Colonic mucosa (tissue), 4 donors: ENCODE measurements at places on chromosomes 11 and 22. TPM values are rescaled to one million over a fixed set of nuclear protein-coding genes. Genes with fewer than 3 reads are reported as not detected.

DNA sequence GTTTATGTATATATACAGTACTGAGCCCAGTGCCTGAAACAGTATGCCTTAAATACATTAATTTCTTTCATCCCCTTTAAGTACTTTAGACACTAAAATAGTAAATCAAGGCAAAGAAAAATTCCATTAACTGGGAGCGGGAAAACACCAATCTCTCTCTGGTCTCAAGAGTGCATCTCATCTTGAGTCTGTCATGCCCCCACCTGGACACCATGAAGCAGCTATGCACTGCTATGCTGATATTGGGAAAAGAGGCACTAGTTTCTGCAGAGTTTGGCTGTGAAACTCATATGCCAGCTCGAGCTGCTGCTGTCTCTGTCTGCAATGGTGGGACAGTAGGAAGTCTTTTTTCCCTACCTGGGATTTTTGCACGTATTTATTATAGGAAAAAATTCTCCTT lies 754.4 kb upstream of the RAG2 start:
- no peak overlapping the region for H3K27ac ChIP-seq
- no peaks in the 10 kb centered on the region for H3K36me3 ChIP-seq
- no peak overlapping the region for H3K4me3 ChIP-seq
- no peaks in the 10 kb centered on the region for H3K4me1 ChIP-seq
- DNase-seq: no peak
- H3K27me3 ChIP-seq: no peaks in the 10 kb centered on the region

DNA sequence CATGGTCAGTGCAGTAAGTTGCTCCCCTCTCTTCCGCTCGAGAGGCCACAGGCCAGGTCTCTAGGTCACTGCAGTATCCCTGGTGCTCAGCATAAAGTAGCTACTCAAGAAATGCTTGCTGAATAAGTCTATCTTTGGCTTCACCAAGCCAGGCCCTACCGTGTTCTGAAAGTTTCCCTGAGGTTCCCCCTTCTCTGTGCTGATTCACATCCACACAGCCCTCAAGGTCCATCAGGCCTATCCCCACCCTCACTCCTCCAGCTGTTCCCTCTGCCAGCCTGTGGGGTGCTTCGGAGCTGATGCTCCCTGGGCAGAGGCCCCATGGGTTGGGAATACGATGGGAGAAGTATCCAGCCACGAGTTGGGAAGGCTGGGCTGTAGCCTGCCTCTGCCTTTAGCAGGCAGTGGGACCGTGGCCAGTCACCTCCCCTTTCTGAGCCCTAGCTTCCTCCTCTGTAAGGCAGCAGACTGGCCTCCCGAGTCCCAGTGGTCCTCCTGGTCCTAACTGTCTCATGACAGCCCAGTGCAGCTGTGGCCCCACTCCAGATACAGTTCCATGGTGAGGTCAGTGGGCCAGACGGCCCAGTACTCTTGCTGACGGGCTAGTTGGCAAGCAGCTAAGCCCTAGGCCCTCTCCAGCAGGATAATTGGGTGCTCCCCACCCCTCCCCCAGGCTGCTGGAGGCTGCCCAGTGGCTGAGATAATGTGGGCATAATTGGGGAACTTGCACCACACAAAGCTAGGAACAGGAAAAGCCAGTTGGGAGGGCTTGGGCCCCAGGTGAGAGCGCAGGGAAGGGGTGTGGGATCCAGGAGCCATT lies 48.2 kb downstream of the NECTIN1 start:
- no peak overlapping the region for H3K27ac ChIP-seq
- peaks cover 3% of the 10 kb centered on the region for H3K4me1 ChIP-seq
- no peaks in the 10 kb centered on the region for H3K36me3 ChIP-seq
- DNase-seq: no peak

DNA sequence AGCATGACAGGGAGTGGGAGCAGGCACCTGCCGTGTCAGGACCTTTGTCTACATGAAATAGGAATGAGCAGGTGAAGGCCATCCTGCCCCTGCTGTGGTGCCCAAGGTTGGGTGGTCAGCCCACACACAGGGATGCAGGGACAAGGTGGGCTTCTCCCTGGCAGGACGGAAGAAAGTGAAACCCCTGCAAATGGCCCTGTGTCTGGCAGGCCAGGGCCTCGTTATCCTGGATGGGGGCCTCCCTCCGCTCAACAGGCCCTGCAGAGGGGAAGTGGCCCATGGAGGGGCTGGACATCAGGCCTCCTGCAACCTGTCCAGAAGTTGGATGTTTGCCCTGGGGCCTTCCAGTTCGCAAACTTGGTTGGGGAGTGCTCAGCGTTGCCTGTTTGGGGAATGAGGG lies 14.9 kb downstream of the TOB2 start:
- no peak for DNase-seq
- peaks cover 15% of the 10 kb centered on the region for H3K36me3 ChIP-seq
- H3K4me1 ChIP-seq: no peaks in the 10 kb centered on the region
- no peak overlapping the region for H3K4me3 ChIP-seq
- H3K27ac ChIP-seq: no peak overlapping the region

TRPM5 gene
- 1.9 TPM for total RNA-seq

GRCh38 chr11:68012843-68013610 lies 2.9 kb downstream of the ALDH3B1 start:
- no peaks in the 10 kb centered on the region for H3K36me3 ChIP-seq
- H3K4me3 ChIP-seq: no peak overlapping the region
- H3K4me1 ChIP-seq: peaks cover 12% of the 10 kb centered on the region
- no peak overlapping the region for H3K27ac ChIP-seq

TBX1 gene
- total RNA-seq: 0.80 TPM

- H3K36me3 ChIP-seq: no peaks in the 10 kb centered on the region
- H3K4me3 ChIP-seq: no peak overlapping the region
- no peaks in the 10 kb centered on the region for H3K27me3 ChIP-seq
- no peak overlapping the region for H3K27ac ChIP-seq
These were observed 23.5 kb downstream of the FZD4 start for GRCh38 chr11:86931548-86932258.

GRCh38 chr11:6191742-6192141 lies 7.3 kb upstream of the OR52W1 start:
- no peaks in the 10 kb centered on the region for H3K36me3 ChIP-seq
- no peak for DNase-seq
- no peaks in the 10 kb centered on the region for H3K27me3 ChIP-seq

DNA sequence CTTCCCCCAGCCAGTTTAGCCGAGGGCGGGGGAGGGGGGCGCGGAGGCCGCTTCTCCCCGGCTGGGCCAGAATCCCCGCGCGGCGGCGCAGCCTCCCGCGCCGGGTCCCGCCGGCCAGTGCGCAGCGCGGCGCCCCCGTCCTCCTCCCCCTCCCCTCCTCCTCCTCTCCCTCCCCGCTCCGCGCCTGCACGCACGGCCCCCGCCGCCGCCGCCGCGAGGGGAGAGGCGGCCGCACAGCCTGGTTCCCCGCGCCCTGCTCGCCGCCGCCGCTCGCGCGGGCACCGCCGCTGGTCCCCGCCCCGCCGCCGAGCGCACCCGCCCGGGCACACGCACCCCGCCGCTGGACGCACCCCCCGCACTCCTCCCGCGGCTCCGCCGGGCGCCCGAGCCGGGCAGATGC lies at the start of gene FLRT1:
TSS of gene FLRT1 (plus strand) at position 356 of the 400 bp plus-strand sequence. CDS start 80,337 bp downstream, outside the sequence.
- no peak within 1 kb of the TSS for H3K27ac ChIP-seq

DNA sequence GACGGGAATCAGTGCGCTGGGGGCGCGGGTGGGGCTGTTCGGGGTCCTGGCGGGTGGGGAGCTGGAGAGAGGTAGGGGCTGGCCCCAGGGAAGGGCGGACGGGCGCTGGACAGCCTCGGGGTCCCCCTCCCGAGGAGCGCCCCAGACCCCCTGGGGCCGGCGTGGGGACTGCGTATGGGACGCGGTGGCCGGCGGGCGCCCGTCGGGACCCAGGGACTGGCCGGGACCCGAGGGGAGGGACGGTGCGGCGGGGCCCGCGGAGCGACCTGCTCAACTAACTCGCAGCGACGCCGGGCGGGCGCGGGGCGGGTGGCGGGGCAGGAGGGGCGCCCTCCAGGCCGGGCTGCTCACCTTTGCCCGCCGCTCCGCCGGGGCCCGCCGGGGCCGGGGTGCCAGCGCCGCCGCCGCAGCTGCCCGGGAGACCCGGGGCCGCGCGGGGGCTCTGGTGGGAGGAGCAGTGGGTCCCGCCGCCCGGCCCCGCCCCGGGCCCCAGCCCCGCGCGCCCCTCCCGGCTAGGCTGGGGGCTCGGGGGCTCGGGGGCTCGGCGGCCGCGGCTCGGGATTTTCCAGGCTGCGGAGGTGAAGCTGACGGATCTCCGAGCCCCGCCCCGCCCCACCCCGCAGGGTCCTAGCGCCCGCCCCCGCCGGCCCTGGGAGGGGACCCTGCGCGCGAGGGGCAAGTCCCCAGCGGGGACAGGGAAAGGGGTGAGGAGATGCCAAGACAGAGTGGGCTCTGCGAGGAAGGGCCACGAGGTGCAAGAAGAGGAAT lies 12.3 kb downstream of the STARD10 start:
- DNase-seq: peak; percentile 74
- H3K27me3 ChIP-seq: no peaks in the 10 kb centered on the region
- H3K4me1 ChIP-seq: peaks cover 36% of the 10 kb centered on the region
- peak overlapping the region; percentile 55 for H3K4me3 ChIP-seq

- H3K36me3 ChIP-seq: no peaks in the 10 kb centered on the region
- H3K27me3 ChIP-seq: peaks cover 4% of the 10 kb centered on the region
- peak; percentile 83 for DNase-seq
- peak within 1 kb of the TSS; percentile 86 for H3K27ac ChIP-seq
- H3K4me1 ChIP-seq: no peaks in the 10 kb centered on the region
These were observed at the start of gene USH1C for GRCh38 chr11:17544181-17544622. TSS of gene USH1C (minus strand) at chr11:17544416. CDS start at chr11:17544307, 109 bp downstream.

MGAT3 gene
- 19.1 TPM for total RNA-seq

DNA sequence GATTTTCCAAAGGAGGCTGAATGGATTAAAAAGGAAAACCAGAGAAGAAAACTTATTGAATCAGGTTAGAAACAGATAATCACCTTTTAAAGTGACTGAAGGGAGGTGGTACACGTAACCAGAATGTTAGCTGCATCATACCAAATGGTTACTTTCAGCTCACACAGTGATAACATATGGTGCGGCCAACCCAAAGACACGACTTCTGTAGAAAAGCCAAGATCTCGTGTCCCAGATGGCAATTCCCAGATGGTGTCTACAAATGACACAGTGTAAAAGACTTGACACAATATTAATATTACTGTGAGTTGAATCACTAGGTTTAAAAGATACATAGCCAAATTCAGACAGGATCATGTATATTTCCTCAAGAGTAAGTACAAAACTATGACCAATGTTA lies 5.2 kb downstream of the PPP2R1B start:
- no peaks in the 10 kb centered on the region for H3K36me3 ChIP-seq
- no peak for DNase-seq
- no peaks in the 10 kb centered on the region for H3K4me1 ChIP-seq

GRCh38 chr11:77471558-77472193 lies 2.2 kb downstream of the PAK1 start:
- peak overlapping the region; percentile 92 for H3K27ac ChIP-seq
- no peak overlapping the region for H3K4me3 ChIP-seq
- no peaks in the 10 kb centered on the region for H3K27me3 ChIP-seq
- DNase-seq: peak; percentile 91
- peaks cover 5% of the 10 kb centered on the region for H3K4me1 ChIP-seq
- no peaks in the 10 kb centered on the region for H3K36me3 ChIP-seq

APOBEC3F gene
- 7.3 TPM for total RNA-seq

DNA sequence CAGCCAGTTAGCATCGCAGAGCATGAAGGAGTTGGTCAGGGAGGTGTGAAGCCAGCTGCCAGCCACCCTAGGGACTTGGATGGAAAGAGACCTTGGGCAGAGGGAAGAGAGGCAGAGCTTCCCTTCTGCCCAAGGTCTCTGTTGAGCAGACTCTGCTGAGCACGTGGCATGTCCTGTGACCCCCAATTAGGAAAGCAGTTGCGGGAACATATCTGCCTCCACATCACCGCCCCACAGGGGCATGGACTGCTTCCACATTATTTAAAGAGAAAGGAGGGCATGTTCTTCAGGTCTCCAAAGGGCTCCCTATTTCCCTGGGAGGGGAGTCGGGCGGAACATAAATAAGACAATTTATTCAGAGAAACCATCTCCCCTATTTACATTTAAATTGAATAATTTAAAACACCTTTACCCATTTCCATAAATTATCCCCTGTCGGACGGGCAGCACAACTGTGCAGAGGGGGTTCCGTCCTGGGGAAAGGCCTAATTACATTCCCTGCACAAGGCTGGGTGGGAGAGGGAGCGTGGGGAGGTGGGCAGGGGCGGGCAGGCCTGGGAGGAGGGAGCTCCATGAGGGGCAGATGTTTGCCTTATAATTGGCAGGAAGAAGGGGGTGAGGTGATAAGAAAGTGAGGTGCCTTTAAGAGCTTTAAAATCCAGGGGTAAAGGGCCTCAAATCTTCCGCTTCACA lies 88.8 kb upstream of the THY1 start:
- no peaks in the 10 kb centered on the region for H3K36me3 ChIP-seq
- no peaks in the 10 kb centered on the region for H3K4me1 ChIP-seq
- no peak for DNase-seq
- no peak overlapping the region for H3K4me3 ChIP-seq

GRCh38 chr11:34825670-34826383 lies 90.4 kb downstream of the APIP start:
- DNase-seq: peak; percentile 84
- H3K36me3 ChIP-seq: no peaks in the 10 kb centered on the region
- H3K4me3 ChIP-seq: no peak overlapping the region
- no peaks in the 10 kb centered on the region for H3K27me3 ChIP-seq
- H3K27ac ChIP-seq: peak overlapping the region; percentile 82
- peaks cover 4% of the 10 kb centered on the region for H3K4me1 ChIP-seq

GRCh38 chr11:69153661-69154060 lies 2.1 kb upstream of the SMIM38 start:
- H3K36me3 ChIP-seq: no peaks in the 10 kb centered on the region
- peaks cover 3% of the 10 kb centered on the region for H3K27me3 ChIP-seq

- no peaks in the 10 kb centered on the region for H3K36me3 ChIP-seq
- no peak overlapping the region for H3K4me3 ChIP-seq
- no peak overlapping the region for H3K27ac ChIP-seq
These were observed 1.0 kb upstream of the YPEL4 start for GRCh38 chr11:57650739-57651090.

DNA sequence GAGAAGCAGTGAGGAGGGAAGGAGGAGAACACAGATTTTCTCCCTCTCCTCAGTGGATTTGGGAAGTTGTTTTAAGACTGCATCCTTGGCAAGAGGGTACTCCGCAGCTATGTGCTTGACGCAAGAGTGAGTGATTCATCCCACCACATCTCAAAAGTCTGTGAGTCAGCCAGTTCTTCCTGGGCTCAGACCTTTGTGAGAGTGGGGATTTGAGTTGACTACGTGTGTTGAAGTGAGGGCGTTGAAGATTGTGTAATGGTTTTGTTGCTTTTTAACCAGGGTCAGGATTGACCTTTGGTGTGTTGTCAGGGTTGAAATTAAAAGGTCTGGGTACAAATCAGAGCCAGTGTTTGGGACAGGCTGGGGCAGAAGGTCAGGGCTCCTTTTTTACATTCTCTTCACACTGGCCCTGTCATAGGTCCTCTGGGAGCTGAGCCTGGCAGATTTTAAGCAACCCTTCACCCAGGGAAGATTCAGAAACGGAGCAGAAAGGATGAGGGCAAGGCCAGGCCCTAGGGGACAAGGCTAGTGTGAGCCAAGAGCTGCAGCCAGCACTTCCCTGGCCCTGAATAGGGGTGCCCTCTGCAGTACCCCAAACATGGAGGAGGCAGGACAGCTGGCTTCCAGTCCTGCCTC lies 4.2 kb upstream of the C11orf86 start:
- H3K27ac ChIP-seq: peak overlapping the region; percentile 66
- DNase-seq: no peak
- H3K27me3 ChIP-seq: no peaks in the 10 kb centered on the region
- H3K36me3 ChIP-seq: no peaks in the 10 kb centered on the region
- H3K4me3 ChIP-seq: no peak overlapping the region
- no peaks in the 10 kb centered on the region for H3K4me1 ChIP-seq
